ENCODE measurements at places on chromosomes 12 and 14.

GRCh38 chr12:75635606-75636444 is 124.4 kb upstream of the KRR1 start:
- no peak for DNase-seq

GRCh38 chr12:46071335-46071734 is 81.0 kb upstream of the SCAF11 start:
- DNase-seq = no peak

GRCh38 chr12:2344885-2345284 is 292.1 kb downstream of the CACNA1C start:
- no peak for DNase-seq

- no peak for DNase-seq
Measured at GRCh38 chr14:89524990-89525667, 108.1 kb upstream of the FOXN3 start.

DNA sequence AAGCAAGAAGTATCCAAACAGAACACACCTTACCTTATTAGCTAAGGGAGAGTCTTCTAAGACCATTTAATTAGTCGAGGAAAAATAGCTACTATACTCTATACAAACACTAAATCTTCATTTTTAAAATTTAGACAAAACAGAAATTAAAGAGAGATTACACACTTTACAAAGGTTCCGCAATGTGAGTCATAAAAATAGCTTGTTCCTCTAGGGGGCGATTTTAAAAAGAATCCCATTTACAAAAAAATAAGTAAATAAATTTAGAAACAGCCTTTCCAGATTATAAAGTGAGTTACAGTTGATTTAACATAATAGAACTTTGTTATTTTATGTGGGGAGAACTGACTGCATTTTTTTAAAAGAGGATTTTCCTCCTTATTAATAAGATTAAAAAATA is 201.6 kb downstream of the PAX9 start:
- no peak for DNase-seq

DNA sequence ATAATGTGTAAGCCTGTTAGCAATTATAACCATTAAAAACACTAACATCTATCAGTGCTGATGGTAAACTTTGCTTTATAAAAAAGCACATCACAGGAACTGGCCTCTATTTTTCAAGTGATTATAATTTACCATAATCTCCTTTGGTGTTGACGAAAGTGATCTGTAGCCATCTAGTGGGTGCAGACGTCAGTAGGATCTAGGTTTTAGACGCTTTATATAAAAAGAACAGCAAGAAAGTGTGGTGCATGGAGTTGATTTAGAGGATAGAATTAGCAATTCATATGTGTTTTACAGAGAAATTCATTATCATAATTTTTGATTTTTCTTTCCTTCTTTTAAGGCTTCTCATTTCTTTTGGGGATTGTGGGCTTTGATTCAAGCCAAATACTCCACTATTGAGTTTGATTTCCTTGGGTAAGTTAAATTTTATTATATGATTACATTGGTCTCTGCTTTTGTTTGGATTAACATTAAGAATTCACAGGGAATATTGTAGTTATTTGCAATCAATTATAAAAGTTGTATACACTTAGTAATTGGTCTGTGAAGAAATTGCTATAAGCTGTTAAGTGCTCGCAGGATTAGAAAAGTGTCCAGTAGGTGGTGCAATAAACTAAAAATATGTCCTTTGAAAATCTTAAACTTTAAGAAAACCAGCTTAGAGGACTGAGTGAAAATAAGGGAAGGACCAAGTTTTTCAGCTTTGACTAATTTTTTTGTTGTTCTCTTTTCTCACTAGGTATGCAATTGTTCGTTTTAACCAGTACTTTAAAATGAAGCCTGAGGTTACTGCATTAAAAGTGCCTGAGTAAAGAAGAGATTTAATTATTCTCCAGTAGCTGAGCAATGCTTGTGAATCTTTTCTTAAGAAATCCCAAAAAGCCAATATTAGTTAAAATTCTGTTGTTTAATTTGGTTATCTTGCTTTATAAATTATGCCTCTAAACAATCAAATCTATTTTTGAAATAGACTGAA is 59.5 kb downstream of the ETNK1 start:
- no peak for DNase-seq

GRCh38 chr12:26297396-26298070 is 102.2 kb downstream of the SSPN start:
- no peak for DNase-seq

GRCh38 chr14:72617391-72618031 is 276.4 kb downstream of the DPF3 start:
- no peak for DNase-seq

- DNase-seq = no peak
Measured at GRCh38 chr12:128790221-128790620, 33.5 kb downstream of the SLC15A4 start.

DNA sequence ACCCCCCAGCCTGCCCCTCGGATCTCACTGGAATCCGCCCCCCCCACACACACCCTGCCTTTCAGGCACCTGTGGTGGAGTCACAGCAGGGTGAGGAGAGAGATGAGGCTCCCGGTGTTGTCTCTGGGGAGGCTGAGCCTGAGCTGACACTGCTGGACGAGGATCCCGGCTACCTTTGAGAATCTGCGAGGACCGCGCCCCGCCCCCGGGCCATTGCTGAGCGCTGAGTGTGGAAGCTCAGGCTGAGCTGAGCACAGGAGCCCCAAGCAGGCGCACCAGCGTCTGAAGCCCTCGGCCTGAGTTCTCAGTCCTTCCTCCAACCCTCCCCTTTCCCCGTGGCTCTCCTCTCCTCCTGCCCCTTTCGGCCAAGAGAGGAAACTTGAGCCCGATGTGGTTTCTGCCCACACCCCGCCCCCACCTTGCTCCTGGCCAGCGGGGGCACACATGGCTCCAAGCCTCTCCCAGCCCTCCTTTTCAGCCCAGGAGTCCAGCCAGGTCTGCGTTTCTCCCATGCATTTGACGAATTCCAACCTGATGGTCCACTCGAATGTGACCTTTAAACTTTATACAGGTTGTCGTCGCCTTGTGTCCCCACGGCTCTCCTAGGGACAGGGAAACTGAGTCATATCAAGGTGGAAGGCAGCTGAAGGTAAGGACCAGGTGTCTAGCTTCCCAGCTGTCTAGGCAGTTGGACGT is at the start of gene NFE2:
TSS of gene NFE2 (minus strand) at position 284 of the 696 bp plus-strand sequence. CDS start 5,767 bp downstream, outside the sequence.
- no peak for DNase-seq

DNA sequence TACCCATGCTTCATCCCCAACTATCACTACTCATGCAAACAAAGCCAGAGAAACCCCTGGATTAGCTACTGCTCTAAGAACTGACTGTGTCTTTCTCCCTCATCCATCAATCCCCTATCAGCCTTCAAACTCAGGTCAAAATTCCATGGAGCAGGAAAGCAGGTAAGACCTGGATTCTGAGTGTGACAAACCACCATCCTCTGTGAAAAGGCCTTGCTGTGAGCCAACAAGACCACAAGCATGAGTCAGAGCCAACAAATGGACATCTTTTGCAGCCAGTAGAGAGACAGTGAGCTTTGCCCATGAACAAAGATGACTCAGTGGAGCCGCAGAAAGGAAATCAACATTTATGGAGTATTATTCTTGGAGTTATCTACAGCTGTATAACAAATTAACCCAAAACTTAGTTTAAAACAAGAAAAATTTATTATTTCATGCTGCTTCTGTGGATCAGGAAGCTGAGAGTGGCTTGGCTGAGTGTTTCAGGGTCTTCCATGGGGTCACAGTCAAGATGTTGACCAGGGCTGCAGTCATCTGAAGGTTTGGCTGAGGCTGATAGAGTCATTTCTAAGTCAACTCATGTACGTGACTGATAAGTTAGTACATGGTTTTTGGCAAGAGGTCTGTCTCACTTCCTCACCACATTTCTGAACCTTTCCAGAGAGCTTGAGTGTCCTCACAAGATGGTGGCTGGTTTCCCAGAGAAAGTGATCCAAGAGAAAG is 61.1 kb downstream of the PITPNM2 start:
- DNase-seq = no peak

DNA sequence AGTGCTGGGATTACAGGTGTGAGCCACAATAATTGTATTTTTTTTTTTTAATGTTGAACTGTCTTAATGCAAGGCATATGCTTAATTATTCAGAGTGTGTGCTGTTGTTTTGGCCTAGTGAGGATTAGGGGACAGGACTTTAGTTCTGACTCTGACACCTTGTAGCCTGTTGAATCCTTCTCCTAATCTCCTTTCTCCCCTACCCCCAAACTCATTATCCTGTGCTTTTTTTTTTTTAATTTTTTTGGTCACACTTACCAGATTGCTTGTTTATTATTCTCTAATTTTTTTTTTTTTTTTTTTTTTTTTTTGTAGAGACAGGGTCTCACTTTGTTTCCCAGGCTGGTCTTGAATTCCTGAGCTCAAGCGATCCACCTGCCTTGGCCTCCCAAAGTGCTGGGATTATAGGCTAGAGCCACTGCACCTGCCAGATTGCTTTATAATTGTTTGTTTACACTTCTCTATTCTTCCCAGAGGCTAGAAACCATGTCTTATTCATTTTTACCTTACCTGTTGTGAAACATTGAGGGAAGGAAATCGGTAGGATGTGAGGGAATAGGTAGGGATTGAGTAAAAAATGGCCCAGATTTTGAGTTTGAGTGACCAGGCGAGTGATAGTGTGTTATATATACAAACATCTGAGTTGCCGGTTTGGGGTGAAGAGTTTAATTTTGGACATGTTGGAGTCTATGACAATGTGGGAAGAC is 32.2 kb downstream of the DIP2B start:
- DNase-seq = no peak

DNA sequence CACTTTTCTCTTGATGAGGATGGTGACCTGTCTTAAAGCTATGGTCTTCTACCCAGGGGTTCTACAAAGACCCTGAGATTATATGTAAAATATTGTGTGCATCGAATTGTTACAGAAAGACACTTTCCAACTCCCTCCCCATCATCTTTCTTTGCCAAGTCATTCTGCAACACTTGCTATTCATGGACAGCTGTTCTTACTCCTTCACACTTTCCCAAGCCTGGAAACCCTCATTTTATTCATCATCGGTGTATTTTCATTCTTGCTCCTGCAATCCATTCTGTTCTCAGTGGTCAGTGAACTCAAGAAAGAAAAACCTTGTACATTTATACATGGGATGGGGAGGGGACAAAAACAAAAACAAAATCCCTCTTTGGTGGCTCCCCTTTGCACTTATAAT is 90.5 kb upstream of the STXBP6 start:
- DNase-seq = no peak

DNA sequence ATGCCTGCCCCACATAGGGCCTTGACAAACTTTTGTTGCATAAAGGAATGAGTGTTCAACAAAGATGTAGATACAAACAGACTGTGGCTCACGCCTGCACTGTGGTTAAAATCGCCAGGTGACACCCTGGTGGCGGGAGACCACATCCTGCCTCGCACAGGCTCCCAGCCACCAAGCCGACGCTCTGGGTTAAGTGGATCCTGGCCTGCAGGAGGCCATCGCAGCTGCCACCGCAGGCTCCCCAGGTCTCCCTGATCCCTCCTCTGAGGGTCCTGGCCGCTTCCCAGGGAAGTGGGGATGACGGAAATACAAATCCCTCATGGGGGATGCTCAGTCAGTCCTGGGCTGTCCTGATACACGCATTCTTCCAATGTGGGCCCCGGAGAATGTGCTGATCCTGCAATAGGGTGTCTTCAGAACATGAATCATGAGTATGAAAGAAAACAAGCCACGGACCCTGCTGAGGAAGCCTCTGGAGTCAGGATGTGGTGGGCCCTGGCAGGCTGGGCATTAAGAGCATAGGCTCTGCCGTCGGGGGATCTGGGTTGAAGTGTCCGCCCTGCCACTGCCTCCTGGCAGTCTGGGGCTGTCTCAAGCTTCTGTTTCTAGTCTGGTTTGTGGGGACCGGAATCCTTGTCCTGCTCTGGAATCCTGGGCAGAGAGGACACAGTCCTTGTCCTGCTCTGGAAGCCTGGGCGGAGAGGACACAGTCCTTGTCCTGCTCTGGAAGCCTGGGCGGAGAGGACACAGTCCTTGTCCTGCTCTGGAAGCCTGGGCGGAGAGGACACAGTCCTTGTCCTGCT is 53.5 kb upstream of the BEGAIN start:
- no peak for DNase-seq

DNA sequence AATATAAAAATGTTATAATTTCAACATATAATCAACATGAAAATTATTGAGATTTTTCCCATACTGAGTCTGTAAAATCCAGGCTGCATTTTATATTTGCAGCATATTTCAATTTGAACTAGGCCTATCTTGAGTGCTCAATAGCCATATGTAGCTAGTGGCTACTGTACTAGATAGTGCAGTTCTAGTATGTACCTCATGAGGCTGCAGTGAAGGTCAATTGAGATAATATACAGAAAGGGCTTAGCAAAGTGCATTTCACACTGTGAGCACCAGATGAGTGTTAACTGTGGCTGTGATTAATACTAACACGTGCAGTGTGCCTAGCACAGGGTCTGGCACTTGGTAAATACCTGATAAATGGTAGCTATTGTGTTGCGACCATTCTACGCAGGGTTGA is 5.4 kb upstream of the SLC22A17 start:
- DNase-seq = no peak

DNA sequence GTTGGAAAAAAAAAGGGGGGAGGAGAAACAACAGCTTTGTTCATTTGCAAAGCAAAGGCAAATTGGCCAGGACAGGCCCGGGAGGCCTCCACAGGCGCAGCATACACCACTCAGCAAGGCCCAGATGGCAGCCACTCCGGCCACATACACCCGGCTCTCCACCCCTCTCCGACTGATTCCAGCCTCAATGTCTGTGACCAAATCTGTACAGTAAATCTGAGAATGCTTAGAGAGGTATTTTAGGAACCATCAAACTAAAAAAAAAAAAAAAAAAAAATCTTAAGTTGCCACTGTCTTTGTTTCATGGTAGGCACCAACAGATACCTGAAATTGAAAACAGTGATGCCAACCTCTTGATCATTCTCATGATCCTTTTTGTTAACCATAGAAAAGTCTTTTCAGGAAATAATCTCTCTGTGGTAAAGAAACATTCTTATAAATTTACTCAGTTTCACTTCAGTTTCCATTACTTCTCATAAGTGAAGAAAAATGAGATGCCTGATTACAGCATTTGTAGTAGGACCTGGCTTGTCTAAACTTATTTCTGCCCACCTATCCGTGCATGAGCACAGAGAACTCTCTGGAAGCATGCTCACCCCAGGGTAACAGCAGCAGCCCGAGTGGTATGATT is 20.2 kb downstream of the VPS37B start:
- no peak for DNase-seq

DNA sequence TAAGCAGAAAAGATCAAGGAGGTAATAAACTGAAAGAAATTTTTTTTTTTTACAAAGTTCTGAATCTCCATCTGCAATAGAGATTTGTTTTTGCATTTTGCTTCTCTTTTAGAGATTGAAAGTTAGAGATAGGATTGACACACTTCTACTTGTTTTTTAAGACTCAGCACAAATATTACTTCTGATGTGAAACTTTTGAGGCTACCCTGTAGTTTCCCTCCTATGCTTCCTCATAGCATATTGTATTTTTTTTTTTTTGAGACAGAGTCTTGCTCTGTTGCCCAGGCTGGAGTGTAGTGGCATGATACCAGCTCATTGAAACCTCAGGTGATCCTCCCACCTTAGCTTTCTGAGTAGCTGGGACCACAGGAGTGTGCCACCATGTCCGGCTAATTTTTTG is 32.1 kb upstream of the SGPP1 start:
- DNase-seq = no peak

DNA sequence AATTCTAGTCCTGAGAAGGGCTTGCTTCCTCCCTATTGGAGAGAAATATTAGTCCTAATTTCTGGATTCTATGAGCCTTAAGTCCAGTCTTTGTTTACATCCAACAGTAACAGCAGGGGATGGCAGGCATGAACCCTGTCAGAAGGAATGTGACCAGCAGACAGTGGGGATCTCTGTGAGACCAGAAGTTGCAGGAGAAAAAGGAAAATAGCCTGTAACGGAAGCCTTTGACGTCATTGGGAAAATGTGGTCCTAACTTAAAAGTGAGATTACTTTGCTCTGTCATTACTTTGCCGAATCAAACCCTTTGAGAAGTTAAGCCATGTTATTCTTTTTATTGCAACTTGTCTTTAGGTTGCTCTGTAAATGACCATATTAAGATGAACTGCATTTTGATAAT is 218.2 kb upstream of the PRICKLE1 start:
- no peak for DNase-seq

All from stimulated activated CD4-positive, alpha-beta T cell treated with anti-CD3 and anti-CD28 coated beads, TNF-alpha, amount 100 ng/mL, for 4 hours (primary cell).